IMR-90 (cell line): ENCODE measurements at places on chromosomes 5 and 9.

DNA sequence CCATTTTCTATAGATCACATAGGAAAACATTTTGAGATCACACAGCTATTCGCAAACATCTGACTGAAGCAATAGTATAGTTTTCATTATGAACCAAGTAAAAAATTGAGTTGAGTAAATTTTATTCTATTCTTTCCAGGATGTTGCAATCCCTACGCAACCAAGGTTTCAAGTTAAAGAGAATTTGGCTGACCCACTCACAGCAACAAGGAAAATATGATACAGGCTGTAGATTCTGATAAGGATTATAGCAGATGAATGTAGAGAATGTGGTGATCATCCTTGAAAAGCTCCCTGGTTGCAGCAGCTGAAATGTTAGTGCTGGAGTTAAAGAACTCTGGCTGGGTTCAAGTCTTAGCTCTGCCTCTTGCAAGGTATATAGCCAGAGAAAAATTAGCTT, 4.7 kb downstream of the ABCA1 start:
- peak; percentile 92 for DNase-seq

DNA sequence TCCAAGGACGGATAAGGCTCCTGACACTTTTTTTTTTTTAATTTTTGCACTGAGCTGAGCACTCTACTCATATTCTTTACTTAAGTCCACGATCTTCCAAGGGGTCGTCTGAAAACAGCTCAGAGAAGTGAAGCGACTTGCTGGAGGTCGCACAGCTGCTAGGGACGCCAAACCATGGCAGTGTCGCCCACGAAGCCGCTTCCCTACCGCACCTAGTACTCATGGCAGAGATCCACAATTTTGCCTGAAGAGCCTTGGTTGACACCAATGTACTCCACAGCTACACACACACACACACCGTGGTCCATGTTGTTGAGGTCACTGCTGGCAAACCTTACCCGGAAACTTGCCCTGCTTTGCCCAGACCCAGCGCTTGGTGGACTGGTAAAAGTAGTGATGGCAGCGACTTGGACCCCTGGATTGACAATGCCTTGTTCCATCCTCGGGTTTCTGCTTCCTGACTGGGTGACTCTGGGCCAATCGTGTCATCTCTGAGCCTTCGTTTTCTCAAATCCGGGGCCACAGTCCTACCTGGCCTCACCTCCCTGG, 521 bp upstream of the SLIT3 start:
- DNase-seq: no peak

GRCh38 chr5:43191740-43192557, at the start of gene NIM1K:
NIM1K (plus strand) TSS chr5:43192225; CDS start chr5:43245776, 53,551 bp downstream.
- DNase-seq: peak; percentile 27

DNA sequence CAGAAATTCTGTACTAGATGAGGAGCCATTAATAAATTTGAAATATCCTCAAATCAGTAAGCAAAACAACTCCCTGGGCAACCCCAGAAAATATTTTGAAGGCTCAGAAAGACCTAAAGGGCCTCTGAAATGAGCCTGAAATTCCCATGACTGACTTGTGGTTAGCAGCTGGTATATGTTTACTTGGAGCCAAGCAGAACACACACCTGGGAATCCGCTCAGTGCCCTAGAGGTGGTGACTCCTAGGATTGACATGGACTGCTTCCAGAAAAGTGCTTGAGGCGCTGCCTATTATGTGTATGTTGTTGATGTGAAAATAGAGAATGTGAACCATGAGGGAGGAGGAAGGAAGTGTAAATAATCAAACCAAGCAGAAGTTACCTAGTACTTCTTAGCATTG, 14.7 kb downstream of the RFK start:
- DNase-seq: no peak

- DNase-seq: no peak
These were observed 795 bp downstream of the CNOT8 start for GRCh38 chr5:154858972-154859871.

GRCh38 chr5:38059876-38060275, 198.5 kb upstream of the EGFLAM start:
- DNase-seq: no peak

DNA sequence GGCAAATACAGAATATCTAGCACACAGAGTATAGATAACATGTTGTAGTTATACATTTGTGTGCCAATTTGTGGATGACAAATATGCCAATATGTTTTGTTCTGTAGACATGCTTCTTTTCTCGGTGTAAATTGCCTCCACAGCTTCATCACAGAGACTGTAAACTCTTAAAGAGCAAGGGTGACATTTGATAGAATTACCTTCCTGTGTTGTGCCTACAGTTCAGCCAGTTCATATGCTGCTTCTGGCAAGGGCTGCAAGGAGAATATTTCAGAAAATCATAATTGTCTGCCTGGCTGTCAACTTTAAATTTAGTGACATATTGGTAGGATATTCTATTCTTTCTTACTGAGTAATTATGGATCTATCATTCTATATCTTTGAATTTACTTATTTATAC, 155.1 kb downstream of the MAT2B start:
- DNase-seq: no peak

GRCh38 chr5:99133921-99134320, 205.1 kb upstream of the CHD1 start:
- no peak for DNase-seq
